Tibial nerve (tissue), 4 donors: ENCODE measurements at places on chromosomes 12 and 14. TPM values are rescaled to one million over a fixed set of nuclear protein-coding genes. Genes with fewer than 3 reads are reported as not detected.

DNA sequence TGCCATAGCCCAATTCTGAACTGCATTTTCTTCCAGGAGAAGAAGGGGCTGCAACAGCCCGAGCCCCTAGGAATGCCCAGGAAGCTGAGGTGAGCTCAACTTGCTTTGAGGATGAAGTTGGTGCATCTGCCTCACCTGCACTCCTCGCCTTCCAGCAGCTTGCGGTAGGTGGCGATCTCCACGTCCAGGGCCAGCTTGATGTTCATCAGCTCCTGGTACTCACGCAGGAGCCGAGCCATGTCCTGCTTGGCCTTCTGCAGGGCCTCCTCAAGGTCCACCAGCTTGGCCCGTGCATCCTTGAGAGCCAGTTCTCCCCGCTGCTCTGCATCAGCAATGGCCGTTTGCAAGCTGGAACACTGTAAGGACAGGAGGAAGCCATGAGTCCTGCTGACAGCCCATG is 6.0 kb downstream of the KRT75 start:
- no peak for DNase-seq

GRCh38 chr12:67520606-67521005 is 127.9 kb upstream of the DYRK2 start:
- DNase-seq: no peak

GRCh38 chr12:49962861-49963765 is 1.4 kb downstream of the AQP5 start:
- no peak for DNase-seq

DNA sequence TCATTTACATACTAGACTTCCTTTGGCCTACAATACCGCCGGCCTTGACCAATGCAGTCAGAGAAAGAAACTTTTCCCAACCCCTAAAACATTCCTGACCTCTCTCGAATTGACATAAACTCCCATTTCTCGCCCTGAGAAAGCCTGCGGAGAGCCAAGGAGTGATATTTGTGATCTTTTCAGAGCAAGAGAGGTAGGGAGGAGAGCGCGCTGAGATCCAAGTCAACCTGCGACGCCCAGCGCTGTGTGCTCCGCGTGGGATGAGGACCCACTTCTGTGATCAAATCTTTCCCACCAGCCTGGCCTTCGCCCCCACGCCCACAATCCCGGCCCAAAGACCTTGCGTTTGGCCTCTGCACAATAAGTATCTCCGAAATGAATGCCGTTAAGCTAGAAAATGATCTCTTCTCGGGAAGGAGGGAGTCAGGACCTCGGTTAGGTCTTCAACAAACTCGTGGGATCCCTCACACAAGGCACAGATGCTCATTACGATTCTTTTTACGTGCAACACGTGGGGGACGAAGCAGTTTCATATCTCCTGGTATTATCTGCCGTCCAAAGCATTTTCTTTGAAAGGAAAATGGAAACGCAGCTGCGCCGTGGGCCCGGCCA is 6.3 kb upstream of the NPAS3 start:
- no peak for DNase-seq

GRCh38 chr12:83769151-83769550 is 1082.4 kb downstream of the TMTC2 start:
- no peak for DNase-seq

DNA sequence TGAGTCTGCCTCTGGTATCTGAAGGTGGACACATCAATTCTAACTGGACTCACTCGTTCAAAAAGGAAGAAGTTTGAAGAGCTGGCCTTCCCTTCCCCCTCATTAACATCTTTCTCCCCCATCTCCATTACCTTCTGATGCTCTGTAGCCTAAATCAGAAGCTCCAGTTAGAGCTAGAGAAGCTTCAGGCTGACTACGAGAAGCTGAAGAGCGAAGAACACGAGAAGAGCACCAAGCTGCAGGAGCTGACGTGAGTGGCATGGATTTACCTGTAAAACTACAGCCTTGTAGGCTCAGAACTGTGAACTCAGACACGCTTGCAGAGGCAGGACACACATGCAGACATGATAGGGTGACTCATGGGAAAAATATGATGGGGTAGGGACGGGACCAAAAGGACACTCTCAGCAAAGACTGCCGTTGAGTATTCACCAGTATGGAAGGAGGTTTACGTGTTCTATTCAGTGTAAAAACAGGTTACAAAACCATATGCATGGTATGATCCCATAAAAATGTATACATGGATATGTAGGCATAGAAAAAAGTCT is 14.3 kb upstream of the PIP4K2C start:
- DNase-seq: no peak

- DNase-seq: no peak
Observed at GRCh38 chr14:59507063-59507751, 22.9 kb downstream of the JKAMP start.

DNA sequence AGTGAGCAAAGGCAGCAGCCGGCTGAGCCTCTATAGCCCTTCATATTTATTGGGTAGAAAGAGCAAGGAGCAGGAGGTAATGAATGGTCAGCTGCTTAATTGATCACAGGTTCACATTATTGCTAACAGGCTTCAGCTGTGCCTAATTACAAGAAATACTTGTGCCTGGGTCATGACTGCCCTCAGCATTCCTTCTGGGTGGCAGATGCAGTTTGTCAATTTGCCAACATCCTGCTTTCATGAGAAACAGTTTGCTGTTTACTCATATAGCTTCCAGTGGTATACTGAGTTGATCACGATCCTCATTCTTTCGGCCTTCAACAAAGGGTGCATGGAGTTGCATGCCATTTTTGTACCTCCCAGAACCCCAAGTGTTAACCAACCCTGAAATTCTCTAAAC is 81.0 kb upstream of the PLEKHG7 start:
- no peak for DNase-seq

The CATSPERB gene
- total RNA-seq: 3.9 TPM

DNA sequence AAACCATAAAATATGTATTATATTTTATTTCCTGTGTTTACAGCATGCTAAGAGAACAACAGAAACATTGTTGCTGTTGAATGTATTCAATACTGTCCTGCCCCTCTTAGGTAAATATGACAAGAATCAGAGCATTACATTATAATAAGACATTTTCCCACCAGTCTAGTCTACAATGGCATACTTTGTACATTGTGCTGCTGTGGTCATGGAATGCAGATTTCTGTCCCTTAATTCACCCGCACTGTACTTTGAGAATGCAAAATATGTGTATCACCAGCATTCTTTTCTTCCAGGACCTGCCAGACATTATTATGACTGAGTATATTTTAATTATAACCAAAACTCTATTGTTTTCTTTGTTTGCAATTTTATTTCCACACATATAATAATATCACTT is 16.5 kb upstream of the OR10AD1 start:
- DNase-seq: no peak

- DNase-seq: no peak
Observed at GRCh38 chr12:52417740-52418139, 11.6 kb upstream of the KRT82 start.

The KRT2 gene
- not detected for total RNA-seq

- no peak for DNase-seq
Observed at GRCh38 chr14:71270111-71270510, 362.9 kb downstream of the PCNX1 start.

The ZNF705A gene
- not detected for total RNA-seq

The ABCC9 gene
- 12.5 TPM for total RNA-seq

The AKAP5 gene
- 0.22 TPM for total RNA-seq

DNA sequence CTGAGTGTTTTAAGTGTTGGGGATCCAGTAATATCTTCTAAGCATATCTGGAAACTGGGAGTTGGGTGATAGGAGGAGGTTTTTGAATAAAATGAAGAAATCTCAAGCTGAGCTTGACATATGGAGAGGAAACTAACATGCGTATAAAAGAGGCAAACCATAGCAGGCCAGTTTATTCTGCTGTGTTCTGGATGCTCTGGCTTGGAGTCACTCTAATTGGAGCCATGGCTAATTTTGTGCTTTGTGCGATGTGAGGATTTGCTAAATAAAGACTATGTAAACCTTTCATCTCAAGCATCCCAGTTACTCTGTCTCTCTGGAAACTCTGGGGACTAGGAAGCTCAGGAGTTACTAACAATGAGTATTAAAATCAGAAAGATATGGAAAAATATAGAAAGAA is 66.5 kb downstream of the ATF7IP start:
- DNase-seq: no peak

The PMEL gene
- not detected for total RNA-seq

DNA sequence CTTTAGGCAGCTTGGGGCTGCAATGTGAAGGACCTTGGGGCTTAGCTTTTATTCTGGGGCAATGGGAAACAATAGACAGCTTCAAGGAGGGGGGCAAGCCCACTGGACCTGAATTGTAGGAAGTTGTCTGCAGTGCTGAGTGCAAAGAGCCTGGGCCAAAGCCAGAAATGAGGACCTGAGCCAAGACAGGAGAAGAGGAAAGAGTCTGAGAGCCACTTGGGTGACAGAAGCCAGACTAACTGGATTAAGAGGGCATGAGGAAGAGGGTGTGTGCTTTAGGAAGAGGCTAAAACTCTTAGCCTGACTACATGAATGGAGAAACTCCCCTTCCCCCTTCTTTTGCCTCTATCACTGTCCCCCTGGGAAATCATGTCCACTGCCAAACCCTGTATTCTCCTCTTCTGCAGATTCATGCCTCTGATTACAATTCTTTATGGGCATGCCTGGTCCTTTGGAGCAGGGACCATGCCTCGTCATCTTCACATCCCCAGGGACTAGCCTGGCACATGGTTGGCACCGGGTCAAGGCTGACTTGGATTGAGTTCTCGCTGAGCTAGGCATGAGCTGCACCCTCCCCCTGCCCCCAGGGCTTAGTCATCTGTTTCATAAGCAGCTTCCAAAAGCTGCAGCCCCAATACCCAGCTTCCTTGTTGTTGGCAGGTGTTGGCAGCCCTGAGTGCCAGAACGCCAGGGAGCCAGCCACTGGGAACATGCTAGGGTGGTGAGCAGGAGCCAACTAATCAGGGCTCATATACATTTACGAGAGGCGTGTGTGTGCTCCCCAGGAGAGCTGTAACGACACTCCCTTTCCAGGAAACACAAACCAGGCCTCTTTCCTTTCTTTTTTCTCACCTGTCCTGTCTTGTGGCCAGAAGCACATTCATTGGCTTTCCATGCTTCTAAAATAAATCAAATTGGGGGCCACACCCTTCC is 27.7 kb upstream of the JDP2 start:
- DNase-seq: peak; percentile 78

The PZP gene
- 0.59 TPM for total RNA-seq

DNA sequence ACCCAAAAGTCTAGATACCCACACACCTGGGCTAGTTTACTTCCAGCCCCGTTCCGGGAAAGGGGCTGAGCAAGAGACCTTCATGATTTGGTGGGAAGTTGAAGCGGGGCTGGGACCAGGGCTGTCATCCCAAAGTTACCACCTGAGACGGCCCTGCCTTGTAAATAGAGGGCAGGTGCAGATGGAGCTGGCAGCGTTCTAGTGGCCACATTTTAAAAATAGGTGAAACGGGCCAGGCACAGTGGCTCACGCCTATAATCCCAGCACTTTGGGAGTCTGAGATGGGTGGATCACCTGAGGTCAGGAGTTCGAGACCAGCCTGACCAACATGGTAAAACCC is 43.4 kb downstream of the NFKBIA start:
- DNase-seq: no peak

DNA sequence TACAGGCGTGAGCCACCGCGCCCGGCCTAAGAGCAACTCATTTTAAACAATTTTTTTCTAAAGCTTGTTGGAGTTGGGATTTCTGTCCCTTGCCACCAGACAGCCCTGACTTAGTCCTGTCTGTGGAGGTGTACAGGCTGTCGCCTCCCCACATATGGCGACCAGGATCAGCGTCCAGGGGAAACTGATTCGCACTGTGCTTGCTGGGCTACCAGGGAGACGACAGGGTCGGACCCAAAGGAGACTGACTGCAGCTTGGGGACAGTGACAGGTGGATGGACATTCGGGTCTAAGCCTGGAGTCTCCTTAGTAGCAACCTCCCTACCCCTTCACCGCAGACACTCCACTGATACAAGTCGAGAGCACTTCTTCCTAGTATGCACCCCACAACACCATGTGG is 40.3 kb downstream of the TRAFD1 start:
- DNase-seq: no peak

The CSRNP2 gene
- 30.2 TPM for total RNA-seq

The GALNT6 gene
- total RNA-seq: 3.3 TPM

The MYF6 gene
- total RNA-seq: not detected

The ANO4 gene
- 3.9 TPM for total RNA-seq

GRCh38 chr14:104657563-104658324 is 31.7 kb upstream of the INF2 start:
- no peak for DNase-seq

The C1QL4 gene
- not detected for total RNA-seq

- DNase-seq: no peak
Observed at GRCh38 chr14:20846560-20846959, 43.9 kb upstream of the RNASE1 start.

DNA sequence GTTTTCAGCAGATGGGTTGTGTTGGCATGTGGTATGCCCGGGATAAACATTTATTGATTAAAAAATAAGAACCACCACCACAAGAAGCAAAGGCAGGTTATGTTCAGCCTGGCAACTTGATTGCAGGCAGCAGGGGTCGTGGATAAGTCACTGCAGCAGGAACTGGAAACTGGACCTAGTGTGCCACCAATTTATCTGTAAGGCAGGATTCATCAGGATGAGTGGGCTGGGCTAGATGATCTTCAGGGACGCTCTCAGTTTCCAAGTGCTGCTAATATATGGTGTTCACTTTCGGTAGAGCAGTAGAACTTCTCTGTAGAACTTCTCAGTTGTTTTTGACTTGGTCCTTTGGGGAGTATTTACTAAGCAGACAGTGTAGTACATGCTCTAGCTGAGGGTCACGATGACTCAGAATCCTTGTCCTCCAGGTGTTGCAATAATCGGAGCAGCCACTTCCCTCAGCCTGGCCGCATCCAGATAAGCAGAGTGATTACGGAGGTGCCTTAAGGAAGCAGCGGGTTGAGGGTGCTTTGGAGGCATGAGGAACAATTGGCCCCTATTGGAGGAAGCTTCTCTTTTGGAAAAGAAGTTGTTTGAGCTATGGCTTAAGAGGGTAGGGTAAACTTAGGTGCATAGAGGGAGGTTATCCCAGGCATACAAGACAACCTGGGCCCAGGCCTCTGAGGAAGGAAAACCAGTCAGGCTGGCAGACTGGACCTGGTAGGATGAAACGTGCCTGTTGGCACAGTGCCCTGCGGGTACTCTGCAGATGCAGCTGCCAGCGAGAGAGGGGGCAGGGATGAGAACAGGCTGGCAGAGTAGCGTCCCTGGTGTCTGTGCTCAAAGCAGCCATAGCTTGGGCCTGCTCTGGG is 104.0 kb downstream of the GPR135 start:
- DNase-seq: peak; percentile 42

DNA sequence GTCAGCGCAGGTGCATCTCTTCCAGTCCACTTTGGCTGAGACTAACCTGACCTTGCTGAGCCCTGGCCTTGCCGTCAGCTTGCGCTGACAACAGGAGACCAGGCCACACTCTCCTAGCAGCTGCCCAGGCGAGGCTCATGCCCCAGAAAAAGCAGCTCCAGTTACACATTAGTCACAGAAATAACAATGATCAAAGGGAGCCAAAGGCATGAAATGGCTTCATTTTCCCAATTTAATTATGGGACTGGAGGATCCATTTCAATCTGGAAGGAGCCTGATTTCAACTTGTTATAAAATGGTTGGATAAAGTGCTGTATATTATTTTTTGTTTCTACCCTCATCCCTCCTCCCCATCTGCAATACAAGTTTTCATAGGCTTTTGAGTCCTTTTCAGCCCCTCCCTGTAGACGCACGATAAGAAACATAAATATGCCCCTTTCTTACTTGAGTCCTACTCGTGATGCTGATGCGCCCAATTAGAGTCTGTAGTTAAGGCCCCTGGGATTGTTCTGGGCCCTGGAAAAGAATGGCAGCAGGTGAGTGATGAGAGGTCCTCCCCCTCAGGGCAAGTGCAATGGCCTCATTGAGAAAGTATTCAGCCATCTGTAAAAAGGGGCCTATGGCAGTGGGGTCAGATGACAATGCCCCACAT is 376.0 kb downstream of the C12orf75 start:
- DNase-seq: no peak

GRCh38 chr12:34300376-34301250 is 278.3 kb downstream of the ALG10 start:
- no peak for DNase-seq
